ENCODE measurements at places on chromosomes 3 and 15.

DNA sequence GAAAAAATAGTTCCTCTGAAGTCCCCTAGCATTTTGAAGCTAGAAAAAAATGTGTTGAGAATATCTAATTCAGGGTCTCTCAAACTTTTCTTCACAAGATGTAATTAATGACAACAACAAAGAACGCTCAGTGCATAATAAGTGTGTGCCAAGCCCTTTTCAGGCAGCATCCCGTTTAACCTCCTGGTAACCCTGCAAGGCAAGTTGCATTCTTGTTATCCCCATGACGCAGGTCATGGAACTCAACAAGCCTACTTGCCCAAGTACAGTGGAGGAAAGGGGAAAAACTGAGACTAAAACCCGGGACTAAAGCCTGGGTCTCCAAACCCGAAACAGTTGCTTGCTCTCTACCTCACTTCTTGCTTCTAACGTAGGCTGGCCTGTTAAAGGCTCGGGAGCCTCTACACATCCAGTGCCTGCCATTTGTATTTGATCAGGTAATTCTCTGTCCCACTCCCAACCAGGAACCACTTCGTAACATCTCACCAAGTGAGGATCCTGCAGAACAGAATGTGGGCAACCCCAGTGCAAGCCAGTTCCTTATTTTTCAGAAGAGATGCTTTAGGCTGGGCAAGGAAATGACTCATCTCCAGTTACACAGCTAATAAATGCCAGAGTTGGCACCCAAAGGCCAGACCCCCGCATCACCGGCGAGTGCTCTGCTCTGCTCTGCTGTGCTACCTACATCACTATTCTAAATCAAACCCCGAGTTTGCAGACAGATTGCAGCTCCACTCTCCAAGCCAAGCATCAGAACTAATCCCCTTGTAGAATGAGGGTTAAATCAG, 28.3 kb downstream of the LMCD1 start:
- DNase-seq = no peak

- DNase-seq = no peak
These were observed 330.4 kb downstream of the FOXP1 start for GRCh38 chr3:71253169-71253568.

- no peak for DNase-seq
These were observed 3.9 kb downstream of the RPLP1 start for GRCh38 chr15:69456208-69457166.

DNA sequence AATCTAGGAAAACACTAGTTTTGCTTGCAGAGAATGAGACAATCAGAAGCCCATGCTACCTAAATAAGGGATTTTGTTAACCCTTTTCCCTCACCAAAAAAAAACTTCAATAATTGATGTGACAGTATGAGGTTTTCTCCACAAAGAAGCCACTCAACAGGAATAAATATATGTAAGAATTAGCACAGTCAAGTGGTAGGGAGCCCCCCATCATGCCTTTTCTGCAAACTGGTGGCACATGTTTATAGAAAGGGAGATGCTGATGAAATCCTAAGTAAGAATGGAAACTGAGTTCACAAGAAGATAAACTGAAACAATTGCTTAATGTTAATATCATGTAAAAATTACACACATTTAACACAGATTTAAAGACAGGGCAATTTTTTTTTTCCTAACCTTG, 51.0 kb downstream of the PHC3 start:
- no peak for DNase-seq

DNA sequence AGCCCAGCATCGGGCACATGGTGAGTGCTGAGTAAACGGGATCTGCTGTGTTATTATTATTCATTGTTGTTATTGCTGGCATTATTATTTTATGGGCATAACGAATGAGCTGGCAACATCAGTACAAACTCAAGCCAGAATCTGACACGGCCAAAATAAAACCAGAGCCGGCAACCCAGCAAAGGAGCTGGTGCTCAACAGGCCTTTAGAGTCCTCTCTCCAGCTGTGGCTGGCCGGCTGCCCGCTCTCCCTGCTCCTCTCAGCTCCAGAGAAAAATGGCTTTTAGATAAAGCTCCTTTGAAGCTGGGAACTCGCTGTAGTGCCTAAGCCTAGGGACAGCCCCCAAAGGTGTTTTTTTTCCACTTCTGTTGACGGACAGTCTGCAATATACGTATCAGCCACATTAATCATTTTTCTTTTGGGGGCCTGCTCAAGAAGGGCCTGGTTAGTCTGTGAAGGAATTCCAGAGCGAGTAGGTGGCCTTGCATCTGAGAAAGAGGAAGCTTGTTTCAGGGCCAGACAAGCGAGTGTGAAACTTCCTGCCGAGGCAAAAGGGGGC, 193.9 kb upstream of the UBE2E1 start:
- DNase-seq = no peak

DNA sequence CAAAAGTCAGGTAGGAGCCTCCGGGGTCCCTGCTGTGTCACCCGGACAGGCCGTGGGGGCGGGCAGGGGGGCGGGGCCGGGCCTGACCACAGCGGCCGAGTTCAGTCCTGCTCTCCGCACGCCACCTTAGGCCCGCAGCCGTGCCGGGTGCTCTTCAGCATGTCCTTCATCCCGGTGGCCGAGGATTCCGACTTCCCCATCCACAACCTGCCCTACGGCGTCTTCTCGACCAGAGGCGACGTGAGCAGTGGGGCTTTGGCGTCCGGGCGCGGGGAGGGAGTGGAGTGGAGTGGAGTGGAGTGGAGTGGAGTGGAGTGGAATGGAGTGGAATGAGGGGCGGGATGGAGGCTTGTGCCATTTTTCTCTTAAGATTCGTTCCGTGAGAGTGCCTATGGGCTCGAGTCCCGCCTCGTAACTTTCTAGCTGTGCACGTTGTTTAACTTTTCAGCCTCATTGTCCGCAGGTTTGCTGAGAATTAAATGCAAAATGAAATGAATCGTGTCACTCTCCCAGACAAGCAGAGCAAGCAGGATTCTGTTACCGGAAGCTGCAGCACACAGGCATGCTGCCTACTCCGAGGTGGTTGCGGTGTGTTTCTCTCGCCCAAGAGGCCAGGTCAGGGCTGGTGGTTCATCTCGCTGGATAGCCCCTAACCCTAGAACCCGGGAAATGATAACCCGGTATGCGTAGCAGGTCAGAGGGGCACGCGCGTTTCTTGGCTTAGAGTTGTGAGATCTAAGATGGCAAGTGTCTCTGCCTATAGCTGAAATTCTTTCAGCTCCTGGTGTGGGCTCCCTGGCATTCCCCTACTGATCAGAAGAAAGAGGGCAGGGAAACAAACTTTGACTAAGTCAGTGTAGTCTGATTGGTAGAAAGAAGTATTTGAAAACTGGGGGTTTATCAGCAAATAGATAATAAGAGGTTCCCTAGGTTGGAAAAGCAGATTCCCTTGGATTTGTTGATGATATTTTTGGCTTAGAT, at the start of gene FAH:
Gene FAH, plus strand, starts transcription at position 104 of the 981 bp plus-strand sequence. Its CDS starts 56 bp downstream, at position 160.
- peak; percentile 50 for DNase-seq

- DNase-seq = no peak
These were observed 382.5 kb downstream of the NLGN1 start for GRCh38 chr3:173780067-173780466.

DNA sequence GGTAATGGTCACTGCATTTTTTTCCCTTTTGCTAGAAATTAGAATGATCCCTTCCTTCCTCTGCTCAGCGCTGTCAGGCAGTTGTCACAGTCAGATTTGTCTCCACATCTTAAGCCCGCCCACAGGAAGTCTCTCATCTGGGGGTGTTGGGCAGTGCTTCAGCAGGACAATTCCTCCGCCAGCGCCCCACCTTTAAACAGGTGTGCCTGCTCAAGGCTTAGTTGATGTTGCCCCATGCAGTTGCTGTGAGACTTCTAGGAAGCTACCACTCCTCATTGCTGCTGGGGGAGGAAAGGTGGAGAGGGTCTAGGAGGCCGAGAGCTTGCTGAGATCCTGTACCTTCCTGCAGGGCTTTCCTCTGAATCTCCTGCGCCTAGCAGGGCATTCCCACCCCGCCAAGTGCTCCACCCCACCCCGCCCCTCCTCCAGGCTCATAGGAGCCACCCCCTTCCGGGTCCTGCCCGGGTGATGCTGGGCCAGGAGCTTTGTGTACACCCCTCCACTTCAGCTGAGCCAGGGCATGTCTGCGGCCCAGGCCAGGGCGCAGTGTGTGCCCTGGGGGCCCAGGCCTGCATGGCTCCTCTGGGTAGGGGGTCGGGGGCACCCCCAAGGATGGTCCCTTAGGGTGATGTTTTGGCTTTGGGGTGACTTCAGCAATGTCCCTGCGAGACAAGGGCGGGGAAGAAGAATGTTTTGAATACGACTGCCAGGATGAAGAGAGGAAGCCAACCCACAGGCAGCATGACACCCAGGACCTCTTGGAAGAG, 68.7 kb downstream of the TRAK1 start:
- DNase-seq = no peak

Measured in activated CD4-positive, CD25-positive, alpha-beta regulatory T cell treated with anti-CD3 and anti-CD28 coated beads, Interleukin-2, amount 50 U/mL, for 72 hours (primary cell).